ENCODE measurements at places on chromosomes 7 and 10.

DNA sequence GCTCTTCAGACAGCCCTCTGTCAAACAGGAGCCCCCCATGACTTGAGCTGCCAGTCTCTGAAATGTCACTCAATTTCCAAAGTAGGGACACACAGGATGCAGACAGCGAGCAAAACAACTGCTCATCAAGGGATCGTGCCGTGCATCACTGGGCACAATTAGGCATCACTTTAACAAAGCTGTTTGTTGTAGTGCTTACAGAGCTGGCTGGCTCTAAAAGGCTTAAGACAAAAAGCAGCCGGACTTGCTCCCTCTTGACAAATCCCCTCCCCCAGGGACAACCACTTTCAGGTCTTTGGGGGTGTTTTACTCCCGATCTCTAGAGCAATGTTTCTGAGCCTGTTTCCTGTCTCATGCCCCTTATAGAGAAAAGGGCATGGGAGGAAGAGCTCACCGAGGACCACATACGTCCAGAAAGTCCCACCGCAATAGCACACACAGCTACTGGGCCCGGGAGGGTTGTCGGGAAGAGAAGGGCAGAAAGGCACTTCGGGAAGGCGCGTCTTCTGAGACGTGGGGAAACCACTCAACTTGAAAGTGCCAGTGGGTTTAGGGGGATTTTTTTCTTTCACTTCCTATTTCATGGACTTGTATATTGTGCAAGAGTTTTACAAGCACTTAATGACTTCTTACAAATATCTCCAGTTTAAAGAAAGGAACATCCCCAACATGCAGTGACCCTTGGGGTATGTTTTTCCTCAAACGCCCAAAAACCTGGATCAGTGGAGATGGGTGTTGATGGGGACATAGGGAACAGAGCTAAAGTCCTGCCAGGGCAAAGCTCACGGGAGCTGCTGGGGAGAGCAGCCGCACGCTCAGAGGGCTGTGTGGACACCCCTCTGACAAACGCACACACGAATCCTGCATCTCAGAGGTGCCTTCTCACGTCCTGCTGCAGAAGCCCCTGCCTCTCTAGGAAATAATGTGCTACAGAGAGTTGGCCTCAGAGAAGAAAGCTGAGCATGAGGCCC lies 27.1 kb downstream of the LRRC20 start:
- DNase-seq: no peak

DNA sequence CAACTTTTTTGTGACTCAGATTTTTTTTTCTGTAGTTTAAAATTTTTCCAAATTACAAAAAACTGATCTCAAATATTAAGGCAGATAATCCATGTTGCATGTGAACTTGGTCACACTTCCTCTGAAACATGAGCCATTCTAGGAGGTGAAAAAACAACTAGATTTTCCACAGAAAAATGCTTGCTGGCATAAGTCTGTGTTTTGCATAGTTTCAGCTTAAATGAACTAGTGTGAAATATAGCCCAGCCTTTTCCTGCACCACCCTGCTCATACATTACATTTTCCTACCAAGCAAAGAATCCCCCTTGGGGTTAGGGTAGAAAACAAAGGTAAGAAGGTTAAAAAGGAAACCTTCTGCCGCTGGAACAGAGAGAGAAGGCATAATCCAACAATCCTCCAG lies 48.2 kb downstream of the SLC25A13 start:
- no peak for DNase-seq

- no peak for DNase-seq
Observed at GRCh38 chr10:68301790-68302502, 29.9 kb upstream of the HNRNPH3 start.

DNA sequence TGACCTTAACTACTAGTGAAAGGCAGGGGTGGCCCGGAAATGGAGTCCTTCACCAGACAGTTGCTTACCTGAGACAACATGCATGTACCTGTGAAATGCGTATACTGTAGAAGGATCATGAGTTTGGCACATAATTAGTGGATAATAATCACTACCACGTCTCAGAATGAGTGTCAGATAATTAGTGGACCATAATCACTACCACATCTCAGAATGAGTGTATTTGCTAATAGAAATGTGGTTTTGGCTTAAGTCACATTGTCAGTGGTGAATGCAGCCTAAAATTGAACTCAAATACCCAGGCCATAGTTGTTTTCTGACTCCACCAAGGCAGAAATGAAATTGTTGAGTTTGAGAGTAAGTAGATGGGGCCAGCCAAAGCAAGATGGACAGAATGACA lies 468.3 kb upstream of the GALNT17 start:
- no peak for DNase-seq

- DNase-seq: no peak
Observed at GRCh38 chr10:4807761-4808507, 18.1 kb upstream of the AKR1E2 start.

DNA sequence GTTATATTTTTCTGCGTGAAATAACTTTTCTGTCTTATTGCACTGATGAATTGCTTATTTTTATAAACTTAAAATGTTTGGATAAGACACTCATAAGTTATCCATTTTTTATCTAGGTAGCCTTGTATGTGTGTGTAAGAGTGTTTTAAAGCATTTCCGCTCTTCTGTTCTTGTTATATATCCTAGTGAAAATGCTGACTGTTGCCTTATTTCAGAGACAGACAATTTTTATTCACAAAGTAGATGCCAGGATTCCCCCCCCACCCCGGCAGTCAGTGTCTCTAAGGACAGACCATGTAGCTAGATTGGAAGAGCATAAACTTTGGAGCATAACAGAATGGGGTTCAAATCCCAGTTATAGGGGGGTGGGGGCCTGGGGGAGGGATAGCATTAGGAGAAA lies 1.6 kb downstream of the SMC3 start:
- DNase-seq: no peak

GRCh38 chr10:110158051-110159005 lies 49.1 kb upstream of the MXI1 start:
- no peak for DNase-seq

- no peak for DNase-seq
Observed at GRCh38 chr7:88243345-88243909, 23.6 kb upstream of the SRI start.

GRCh38 chr7:104275900-104276299 lies 52.5 kb upstream of the LHFPL3 start:
- DNase-seq: no peak

DNA sequence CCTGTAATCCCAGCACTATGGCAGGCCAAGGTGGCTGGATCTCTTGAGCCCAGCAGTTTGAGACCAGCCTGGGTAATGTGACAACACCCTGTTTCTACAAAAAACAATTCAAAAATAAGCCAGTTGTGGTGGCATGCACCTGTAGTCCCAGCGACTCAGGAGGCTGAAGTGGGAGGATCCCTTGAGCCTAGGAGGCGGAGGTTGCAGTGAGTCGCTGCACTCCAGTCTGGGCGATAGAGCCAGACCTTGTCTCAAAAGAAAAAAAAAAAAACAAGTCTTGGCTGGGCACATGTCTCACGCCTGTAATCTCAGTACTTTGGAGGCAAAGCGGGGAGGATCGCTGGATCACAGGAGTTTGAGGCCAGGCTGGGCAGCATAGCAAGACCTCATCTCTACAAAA lies 74.6 kb upstream of the PDSS1 start:
- no peak for DNase-seq

DNA sequence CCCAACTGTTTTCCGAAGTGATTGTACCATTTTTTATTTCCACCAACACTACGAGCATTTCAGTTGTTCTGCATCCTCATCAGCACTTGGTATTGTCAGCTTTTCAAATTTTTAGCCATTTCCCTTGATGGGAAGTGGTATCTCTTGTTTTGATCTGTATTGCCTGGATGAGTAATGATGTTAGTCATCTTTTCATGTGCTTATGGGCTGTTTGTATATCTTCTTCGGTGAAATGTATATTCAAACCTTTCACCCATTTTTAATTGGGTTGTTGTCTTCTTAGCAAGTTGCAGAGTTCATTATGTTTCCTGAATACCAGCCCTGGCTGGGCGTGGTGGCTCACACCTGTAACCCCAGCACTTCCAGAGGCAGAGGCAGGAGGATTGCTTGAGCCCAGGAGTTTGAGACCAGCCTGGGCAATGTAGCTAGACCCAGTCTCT lies 22.1 kb downstream of the CLIP2 start:
- DNase-seq: no peak

DNA sequence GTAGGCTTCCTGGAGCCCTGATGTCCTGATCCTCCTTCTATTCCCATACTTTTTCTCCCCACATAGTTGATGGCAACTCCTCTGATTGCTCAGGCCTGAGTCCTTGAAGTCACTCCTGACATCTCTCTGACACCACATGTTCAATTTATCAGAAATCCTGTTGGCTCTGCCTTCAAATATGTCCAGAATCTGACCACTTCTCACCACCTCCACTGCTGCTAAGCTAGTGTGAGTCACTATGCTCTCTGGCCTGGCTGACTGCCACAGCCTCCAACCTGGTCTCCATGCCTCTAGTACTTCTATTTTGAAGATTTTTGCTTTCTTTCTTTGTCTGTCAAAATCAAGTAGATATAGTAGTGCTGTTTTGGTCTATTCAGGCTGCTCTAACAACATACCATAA lies 53.0 kb downstream of the TMEM229A start:
- no peak for DNase-seq

- no peak for DNase-seq
Observed at GRCh38 chr10:77622889-77623291, 14.7 kb downstream of the KCNMA1 start.

- no peak for DNase-seq
Observed at GRCh38 chr10:44012921-44013320, 364.2 kb upstream of the ZNF32 start.

DNA sequence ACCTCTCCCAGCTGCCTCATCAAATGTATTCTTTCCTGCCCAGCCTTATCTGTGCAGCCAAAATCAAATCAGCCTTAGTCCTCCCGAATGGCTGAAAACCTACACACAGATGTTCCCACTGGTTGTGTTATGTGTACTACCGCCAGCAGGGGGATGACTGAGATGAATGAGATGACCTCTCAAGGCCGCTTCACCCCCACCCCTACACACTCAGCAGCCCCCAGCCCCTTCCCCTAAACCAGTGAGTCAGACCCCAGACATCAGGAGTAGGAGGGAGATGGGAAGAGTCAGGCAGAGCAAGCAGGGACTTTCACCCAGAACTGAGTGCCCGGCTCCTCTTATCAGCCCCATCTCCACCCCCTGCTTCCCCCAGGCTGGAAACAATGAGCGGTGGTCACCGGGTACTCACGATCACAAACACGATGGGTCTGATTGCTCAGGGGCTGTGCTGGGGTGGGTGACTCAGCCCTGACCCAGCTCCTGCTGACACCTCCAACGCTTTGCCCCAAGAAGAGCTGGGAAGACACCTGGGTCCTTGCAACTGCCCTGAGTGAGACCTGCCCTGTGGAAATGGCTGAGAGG lies 6.5 kb upstream of the C10orf105 start:
- peak; percentile 40 for DNase-seq

DNA sequence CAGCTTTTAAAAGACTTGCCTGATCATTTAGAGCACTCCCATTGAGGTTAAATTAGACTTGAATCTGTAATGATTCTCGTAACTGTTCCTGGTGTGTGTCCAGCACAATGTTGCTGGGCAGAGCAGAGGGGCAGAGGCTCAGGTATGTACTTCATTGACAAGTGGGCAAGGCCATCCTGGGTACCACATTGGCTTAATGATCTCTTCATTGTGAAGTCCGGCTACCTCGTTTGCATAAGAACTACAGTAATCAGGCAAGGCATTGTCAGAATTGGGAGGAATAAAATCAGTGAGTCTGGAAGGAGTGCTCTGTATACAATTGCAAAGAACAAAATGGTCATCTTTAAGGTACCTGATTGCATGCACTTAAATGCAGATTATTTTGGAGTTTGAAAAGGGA lies 6.1 kb downstream of the RPS24 start:
- DNase-seq: no peak

DNA sequence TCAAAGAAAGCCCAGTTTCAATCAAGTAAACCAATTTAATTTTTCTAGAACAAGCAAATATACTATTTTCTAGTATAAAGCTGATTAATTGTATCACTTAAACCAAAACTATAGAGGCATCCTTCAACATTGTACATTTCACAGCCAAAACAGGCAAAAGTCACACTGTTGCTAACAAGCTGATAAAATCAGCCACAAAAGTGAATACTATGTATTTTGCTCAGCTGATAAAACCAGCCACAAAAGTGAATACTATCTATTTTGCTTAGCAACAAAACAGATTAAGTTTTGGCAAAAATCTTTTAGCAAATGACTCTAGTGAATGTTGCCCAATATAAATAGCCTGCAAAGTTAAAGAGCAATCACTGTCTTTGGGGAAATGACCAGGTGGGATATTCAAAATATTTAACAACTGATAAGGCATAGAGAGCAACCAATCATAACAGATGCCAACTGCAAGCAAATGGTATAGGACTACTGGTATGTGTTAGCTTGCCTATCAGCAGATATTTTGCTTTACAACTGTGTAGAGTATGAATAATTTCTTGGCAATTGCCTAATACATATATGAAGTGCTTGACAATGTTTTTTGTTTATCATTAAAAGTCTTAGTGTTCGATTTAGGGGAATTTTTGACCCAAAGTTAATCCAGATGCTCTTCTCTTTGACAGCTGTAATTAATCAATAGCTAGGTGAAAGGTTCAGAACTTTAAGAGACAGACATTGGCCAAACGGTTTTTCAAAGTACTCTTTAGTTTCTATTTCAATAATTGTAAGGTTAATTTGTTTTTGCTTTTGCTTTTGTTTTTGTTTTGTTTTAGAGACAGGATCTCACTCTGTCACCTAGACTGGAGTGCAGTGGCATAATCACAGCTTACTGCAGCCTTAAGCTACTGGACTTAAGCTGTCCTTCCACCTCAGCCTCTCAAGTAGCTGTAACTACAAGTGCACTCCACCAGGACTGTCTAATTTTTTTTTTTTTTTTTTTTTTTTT lies 44.4 kb upstream of the SP4 start:
- DNase-seq: no peak

GRCh38 chr10:42836771-42837468 lies 54.3 kb downstream of the BMS1 start:
- DNase-seq: no peak

DNA sequence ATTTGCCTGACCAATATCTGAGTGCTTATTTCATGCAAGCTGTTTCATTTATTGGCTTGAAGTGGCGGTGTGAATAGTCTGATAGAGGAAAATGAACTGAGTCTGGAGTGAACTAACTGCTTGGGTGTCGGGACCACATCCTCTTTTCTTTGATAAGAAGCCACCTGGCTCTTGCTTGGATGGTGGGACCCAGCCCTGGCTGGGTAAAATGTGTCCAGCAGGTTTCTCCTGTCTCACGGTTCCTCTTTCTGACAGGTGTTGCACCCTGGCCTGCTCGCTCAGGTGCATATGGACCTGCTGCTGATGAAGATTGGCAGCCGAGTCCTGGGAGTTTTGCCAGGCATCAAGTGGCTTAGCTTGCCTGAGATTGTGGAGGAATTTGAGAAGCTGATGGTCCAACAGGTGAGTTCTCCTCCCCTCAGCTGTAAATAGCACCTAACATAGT lies 1.6 kb downstream of the ADCK2 start:
- DNase-seq: no peak

DNA sequence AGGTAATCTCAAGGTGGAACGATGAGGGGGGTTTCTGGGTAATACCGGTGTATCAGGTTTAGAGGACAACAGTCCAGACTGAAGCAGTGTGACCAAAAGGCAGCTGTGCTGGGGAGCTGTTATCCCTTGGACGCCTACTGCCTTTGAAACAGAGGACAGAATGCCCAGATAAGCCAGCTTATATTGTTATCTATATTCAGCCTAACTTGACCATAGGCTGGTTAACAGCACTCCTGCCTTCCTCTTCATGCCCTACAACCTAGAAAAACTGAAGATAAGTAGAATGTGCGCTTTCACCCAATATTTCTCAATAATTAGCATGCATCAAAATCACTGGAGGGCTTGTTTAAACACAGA lies 44.9 kb downstream of the IL6 start:
- DNase-seq: no peak
